ENCODE measurements at places on chromosomes 11 and 22.

- DNase-seq: no peak
These were observed 48.7 kb downstream of the OTOG start for GRCh38 chr11:17595526-17596309.

DNA sequence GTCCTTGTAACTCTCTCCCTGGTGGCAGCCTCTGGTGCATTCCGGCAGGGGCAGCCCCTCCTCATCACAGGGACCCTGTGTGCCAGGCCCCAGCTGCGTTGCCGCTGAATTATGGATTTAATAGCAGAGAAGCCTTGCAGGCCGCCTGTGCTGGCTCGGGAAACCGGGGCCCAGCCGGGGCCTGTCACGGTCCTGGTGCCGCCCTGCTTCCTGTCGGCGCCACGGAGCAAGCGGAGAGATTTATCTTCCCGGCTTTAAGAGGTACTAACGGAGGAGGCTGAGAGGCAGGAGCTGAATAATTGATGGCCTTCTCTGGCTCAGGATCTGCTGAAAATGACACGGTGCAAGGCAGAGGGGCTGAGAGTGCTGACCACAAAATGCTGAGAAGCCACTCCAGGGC, 54.0 kb upstream of the CCDC188 start:
- no peak for DNase-seq

GRCh38 chr11:97610000-97610399, 1220.2 kb downstream of the JRKL start:
- DNase-seq: peak; percentile 33

DNA sequence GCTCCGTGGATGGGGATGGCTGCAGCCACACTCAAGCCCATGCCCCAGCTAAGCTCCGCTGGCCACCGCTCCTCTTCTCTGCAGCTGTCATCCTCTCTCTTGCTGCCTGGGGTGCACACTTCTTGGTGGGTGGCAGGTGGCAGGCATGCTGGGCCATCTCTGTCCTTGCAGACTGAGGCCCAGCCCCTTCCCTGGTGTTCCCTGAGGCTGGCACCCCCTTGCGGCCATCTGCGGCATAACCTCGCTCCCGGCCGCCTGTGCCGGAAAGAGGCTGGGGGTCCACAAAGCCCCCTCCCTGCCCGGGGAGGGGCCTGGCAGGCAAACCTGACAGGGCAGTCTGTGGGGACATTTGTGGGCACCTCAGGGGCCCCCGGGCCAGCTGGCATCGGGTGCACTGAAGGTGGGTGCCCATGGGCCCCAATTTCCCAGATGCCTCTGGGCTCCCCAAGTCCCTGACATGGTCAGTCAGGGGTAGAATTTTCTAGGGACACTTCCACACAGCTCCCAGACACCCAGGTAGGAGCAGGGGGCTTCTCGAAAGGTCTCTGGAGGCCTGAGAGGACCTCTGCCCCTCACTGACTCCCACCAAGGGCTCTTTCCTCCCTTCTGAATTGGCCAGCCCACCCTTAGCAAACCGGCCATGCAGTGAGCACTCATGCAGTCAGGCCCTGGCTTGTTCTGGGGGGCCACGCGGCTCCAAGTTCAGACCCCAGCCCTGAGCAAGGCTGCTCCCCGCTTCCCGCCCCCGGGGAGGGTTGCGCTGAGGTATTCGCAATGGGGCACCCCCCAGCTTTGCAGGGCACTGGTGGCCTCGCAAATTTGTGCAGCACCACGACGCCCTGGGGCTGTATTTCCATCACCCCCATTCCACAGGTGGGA, 23.5 kb upstream of the TH start:
- peak; percentile 68 for DNase-seq

DNA sequence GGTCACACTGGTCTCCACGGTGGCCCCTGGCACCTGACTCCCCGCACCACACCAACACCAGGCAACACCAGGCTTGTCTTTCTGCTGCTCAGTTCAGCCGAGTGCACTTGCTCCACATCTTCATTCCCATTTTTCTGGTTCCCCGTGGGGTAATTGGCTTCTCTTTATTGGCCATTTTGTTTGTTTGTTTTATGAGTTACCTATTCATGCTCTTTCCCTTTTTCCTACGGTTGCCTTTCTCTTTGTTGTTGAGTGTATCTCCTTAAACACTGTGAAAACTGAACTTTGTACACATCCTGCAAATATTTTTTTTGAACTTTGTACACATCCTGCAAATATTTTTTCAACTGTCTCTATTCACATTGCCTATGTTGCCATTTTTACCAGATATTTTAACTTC, 834.0 kb downstream of the BRD1 start:
- DNase-seq: no peak

DNA sequence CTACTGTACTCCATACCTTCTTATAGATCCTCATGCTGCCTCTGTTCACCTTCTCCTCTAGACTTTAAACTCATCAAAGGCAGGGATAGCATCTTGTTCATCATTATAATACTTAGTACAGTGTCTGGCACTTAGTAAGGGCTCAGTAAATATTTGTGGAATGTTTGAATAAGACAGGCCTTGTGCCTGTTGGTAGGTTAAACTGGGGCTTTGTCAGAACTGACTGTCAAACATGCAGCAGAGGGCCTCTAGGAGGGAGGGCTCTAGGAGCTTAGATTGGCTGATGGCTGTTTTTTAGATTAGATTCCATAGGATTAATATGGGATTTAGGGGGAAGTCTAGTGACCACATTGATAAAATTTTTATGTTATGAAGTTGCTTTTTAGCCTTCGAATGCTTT, 70.8 kb downstream of the RNF169 start:
- no peak for DNase-seq

GRCh38 chr11:75272391-75272790, 31.8 kb downstream of the TPBGL start:
- no peak for DNase-seq

DNA sequence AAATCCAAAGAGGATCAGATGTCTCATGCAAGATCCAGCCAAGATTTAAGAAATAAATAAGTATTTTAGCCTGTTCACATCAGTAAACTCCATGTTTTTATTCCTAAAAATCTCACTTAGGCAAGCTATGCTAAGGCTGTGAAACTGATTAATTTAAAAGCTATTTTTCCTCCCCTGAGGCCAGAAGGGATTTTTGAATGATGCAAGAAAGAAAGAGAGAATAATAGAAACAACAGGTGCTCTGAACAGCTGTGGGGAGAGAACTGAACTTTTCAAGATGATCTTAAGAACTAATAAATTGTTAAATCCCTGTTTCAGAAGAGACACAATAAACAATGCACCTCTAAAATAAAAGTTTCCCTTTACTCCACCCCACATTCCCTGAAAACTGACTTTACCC, 241.6 kb downstream of the DLG2 start:
- DNase-seq: no peak

DNA sequence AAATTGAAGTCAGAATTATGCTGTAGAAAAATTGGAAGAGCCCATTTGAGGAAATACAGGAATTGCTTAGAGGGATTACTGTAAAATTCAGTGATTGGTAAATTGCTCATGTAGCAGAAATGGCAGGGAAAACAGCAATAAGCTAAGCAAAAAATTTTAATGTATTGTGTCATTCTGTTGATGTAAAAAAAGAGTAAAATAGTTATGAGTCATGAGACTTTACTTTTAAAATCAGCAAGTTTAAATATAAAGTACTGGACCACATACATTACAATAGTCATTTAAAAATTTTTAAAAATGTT, 10.4 kb downstream of the PDHX start:
- no peak for DNase-seq

GRCh38 chr11:33445761-33446161, 188.6 kb downstream of the HIPK3 start:
- DNase-seq: no peak

GRCh38 chr11:100827934-100828661, 141.0 kb downstream of the ARHGAP42 start:
- no peak for DNase-seq

DNA sequence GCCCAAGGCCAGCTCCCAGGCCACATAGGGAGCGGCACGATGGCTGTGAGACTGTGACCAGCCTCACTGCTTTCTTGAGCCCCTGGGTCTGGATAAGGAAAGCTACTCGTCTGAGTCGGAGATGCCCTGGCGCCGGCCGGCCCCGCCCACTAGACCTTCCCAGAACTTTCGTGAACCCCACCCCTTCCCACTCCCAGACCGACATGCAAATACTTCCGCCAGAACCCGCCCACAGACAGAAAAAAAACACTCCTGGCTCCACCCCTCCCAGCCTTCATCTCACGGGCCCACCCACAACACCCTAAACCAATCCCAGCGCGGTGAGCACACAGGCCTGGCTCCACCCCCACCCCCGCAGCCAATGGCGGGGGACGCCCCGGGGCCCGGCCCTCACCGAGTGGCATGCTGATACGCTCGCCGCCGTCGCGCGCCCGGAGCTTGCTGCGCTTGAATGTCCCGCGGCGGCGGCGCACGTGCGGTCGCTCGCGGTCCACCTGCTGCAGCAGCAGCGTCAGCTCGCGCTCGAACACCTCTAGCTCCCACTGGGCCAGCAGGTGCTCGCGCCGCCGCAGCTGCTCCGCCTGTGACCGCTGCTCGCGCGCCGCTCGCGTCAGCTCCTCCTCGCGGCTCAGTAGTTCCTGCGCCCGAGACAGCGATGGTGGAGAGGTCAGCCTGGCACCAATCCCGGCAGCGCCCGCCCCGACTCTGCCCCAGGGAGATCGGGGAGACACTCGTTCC, 7.0 kb downstream of the MAP3K11 start:
- DNase-seq: peak; percentile 57

- no peak for DNase-seq
These were observed 115.6 kb downstream of the CACNA1I start for GRCh38 chr22:39686178-39686620.

GRCh38 chr22:28072066-28072465, 153.0 kb upstream of the PITPNB start:
- peak; percentile 38 for DNase-seq

DNA sequence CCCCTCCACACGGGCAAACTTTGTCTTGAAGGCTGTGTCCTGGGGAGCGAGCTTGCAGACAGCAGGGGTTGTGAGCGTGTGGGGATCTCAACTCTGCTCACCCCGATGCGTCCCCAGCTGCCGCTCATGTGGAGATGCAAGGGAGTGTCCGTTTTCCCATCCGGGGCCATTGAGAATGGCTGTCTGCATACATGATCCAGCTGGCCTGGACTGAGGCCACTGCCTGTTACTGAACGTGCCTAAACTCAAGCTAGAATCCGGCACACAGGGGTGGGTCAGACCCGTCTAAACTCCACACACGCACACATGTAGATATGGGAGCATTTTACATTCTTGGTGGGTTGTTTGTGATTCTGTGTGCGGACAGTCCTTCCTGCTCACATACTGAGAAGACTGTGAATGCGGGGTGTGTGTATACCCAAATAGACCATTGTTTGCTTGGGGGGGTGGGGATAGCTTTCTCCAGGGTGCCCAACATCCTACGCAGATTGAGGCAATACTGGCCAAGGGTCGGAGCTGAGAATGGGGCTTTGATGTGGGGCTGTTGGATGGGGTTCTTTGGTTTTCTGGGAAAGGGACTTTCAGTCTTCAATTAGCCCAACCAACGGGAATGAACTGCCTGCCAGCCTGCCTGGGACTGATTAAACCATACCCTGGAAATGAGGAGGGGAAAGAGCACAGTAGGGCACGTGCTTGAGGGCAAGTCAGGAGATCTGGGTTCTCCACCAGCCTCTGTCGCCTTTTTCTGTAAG, 60.4 kb downstream of the ST3GAL4 start:
- DNase-seq: no peak

- DNase-seq: no peak
These were observed 83.6 kb upstream of the TBCEL start for GRCh38 chr11:120940160-120940848.

GRCh38 chr11:116312570-116313391, 460.0 kb downstream of the BUD13 start:
- no peak for DNase-seq

DNA sequence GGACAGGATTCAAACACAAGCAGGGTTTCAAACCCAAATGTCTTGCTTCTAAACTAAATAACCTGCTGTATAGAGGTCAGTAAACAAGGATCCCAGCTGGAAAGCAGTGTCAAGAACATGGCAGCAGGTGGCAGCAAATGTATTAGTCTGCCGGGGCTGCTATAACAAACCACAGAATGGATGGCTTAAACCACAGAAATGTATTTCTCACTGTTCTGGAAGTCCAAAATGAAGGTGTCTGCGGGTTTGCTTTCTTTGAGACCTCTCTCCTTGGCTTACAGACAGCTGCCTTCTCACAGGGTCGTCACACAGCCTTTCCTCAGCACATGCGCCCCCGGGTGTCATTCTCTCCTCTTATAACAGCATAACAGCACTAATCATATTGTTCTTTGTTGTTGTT, 65.1 kb upstream of the LRRC55 start:
- DNase-seq: peak; percentile 71

DNA sequence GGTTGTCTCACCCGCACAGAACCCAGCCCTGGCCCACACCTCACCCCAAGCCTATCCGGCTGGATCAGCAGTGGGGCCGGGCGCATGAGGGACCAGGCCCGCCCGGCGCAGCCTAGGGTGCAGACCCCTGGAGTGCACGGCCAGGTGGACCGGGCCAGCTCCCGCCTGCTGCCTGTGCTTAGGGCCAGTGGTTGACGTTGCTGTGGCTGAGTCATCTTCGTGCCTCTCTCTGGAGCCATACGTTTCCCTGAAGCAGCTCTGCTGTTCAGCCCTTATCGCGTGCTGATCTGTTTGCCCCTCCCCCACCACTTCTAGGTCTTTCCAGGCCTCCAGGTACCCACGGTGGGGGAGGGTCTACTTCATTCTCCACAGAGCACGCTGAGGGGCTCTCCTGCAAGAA, 39.5 kb downstream of the CDKN1C start:
- no peak for DNase-seq

GRCh38 chr11:118415739-118416068, 14.3 kb downstream of the ATP5MG start:
- peak; percentile 98 for DNase-seq

DNA sequence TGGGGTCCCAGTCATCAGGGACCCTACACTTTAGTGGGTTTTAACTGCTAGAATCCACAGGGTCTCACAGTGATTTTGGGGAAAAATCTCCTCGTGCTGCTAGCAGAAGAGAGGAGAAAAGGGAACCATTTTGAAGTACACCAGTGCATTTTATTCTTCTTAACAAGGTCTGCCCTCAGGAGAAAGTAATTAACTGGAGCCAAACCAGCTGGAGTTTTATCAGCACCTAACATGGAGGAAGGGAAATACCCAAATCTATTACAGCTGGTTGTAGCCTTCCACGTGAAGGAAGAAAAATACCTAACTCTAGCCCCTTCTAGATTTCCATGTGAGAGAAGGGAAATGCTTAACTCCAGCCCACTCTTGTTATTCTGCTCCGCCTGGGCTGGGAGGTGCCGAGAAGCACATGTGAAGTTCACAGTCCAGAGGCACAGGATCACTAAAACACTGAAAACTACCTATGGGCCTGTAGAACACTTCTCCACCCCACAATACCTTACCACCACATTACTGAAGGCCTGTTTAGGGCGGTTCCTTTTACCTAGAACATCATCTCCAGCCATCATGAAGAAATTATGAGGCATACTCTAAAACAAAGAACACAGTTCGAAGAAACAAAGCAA, 31.3 kb upstream of the TEAD1 start:
- no peak for DNase-seq
